ENCODE measurements at places on chromosomes 3 and 15.

DNA sequence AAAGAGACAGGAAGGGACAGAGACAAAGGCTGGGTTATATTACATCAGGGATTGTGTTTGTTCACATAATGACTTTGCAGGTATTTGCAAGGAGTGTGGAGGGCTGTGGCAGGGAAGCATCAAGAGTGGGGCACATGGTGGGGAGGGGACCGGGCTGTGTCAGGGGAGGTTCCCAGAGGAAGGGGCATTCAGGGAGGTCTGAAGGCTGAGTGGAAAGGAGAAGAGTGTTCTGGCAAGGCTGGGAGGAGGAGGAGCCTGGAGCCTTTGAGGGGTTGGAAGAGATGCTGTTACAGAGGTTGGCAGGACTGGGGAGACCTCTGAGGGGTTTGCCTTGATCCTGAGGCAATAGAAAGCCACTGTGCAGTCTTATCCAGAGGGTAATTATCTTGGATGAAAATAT lies 49.4 kb downstream of the EXOG start:
- no peak for DNase-seq

GRCh38 chr3:195748661-195749060 lies 27.9 kb downstream of the MUC20 start:
- no peak for DNase-seq

DNA sequence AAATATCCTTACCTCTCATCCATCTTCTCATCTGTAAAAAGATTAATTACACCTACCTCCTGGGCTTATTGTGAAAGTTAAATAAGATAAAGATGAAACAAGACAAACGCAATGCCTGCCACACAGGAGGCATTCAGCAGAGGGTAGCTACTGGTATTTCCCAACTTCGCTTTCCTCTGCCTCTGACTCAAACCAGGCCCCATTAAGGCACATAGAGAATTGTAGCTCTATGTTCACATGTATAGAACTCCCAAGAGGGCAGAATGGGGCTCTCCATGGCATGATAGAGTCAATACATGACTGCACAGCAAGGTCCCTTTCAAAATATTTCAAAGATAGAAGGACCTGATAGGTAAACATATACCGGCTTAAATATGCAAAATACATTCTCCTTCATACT lies 1.4 kb downstream of the LYSMD2 start:
- DNase-seq = no peak

DNA sequence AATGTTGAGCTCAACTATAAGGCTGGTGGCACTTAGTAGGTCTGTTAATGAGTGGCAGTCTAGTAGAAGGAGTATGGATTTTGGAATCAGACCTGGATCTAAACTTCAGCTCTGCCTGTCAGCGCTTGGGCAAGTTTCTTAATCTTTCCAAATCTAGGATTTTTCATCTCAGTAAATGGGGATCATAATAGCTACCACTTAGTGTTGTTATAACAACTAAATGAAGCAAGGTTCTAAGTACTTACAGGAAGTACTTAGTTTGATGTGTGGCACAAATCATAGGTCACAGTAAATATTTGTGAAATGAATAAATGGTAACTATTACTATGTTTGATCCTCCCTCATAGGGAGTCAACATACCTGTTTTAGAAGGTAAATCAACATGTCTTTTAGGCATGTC lies 31.4 kb downstream of the SLC49A4 start:
- no peak for DNase-seq

- no peak for DNase-seq
These were observed 48.7 kb downstream of the BSN start for GRCh38 chr3:49602877-49603411.

- no peak for DNase-seq
These were observed 12.8 kb downstream of the AKAP13 start for GRCh38 chr15:85393210-85393609.

- peak; percentile 68 for DNase-seq
These were observed 6.5 kb upstream of the ALDH1A3 start for GRCh38 chr15:100873029-100873677.

DNA sequence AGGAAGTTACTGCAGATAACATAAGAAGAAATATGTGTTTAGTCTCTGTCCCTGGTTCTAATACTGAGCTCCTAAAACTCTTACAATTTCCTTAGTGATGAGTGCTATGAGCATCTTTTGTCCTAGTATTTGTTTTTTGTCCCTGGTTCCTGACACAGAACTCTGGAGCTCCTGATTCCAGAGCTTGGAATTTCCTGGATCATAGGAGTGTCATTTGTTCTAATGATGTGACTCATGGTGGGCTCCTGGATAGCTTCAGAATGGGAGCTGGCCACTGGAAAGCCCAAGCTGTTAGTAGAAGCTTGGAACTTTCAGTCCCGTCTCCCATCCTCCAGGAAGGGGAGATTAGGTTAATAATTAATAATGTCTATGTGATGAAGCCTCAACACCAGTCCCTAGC lies 98.2 kb downstream of the CNTN6 start:
- no peak for DNase-seq

- no peak for DNase-seq
These were observed 119.5 kb upstream of the TMCO5A start for GRCh38 chr15:37814847-37815515.

DNA sequence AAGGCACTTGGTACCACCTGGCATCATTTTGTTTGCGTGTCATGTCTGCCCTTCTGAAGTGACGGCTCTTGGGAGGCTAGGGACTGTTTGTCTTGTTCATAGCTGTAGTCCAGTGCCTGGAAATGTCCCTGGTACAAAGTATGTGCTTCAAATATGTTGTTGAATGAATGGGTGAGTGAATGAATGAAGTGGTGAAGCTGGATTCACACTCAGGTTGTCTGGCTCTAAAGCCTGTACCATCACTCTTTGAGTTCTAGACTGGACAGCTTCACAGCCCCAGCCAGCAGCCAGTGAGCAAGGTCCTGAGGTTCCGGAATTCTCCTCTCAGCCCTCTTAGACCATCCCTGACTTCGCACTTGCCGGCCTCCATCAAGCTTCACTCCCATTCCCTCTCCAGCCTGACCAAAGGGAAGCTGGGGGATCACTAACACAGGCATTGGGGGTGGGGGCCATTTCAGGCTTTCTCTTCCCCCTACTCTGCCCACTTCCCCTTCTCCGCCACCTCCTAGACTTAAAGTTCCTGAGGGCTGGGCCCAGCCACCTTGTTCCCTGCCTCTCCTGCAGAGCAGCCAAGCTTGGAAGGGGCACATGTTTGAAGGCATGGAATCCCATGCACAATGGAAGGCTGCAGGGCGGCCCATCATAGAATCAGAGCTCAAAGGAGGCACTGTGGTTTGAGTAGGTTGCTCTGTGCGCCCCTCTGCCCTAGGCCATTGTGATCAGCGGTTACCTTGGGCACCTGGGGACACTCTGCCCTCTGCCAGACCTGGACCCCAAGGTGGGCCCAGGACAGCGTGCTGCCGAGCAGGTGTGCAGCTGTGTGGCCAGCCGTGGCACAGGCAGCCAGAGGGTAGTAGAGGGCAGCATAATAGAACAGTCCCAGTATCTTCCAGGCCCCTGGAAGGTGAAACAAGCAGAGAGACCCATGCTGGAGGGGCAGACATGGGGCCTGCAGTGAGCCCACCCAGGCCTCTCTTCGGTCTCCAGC lies 7.7 kb downstream of the STRA6 start:
- DNase-seq = no peak

DNA sequence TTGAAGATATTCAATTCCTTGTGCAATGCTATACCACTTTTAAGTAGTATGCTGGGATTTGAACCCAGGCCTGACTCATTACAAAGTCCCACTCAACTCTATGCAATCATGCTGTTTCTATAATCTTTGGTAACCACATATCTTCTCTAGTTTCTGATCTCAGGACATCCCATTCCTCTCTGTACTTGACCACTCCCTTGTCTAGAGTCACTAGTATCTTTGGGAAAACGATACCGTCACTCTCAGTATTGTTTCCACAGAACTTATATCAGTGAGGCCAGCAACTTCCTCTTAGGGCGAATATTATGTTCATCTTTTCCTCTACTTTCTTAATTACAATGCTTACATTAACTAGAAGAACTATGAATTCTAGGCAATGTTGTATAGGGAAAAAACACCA lies 137.3 kb upstream of the TSPAN3 start:
- DNase-seq = no peak

DNA sequence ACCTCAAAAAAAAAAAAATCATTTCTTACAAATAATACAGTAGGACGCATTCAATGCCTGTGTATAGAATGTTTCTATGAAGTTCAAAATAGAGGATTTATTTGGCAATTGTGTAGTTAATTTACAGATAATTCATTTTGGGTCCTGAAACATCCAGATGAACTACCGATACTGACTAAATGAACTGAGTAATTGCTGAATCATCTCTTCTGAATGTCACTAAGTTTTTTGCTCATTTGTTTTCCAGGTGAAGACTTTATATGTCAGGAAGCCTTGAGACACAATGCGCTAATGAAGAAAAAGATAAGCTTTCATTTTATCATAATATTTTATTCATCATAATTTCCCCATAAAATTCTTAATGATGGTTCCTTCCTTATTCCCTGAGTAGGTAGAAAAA lies 39.7 kb downstream of the PCOLCE2 start:
- no peak for DNase-seq

All from H54 (cell line).